Stimulated activated CD8-positive, alpha-beta memory T cell treated with anti-CD3 and anti-CD28 coated beads, Interleukin-12 subunit alpha, Interleukin-12 subunit beta, amount 100 ng/mL, for 4 hours (primary cell): ENCODE measurements at places on chromosomes 16 and 17.

DNA sequence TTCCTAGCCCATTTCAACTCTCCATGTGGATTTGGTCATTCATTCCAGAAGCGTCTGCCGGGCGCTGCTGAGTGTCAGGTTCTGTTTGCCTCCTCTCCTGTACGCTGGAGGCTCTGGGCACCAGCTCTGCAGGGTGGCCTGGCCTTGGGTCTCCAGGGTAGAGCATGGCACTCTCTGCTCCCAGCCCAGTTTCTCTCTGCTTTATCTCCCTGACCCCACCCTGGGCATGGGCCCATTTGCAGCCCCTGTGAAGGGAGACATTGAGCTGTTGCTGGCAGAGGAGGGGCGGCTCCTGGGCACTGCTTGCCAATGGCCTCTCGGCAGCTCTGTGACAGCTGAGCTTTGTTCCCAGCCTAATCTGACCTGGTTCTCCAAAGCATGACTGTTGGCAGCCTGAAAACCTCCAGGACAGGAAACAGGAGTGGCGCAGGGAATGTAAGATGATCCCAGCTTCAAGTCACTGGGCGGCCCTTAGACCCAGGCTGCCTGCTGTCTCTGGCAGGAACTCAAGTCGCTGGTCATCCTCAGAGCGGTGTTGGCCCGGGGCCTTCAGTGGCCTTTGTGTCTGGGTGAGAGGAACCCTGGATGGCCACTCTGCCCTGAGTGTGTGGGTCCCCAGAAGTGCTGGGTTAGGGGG lies 146.8 kb downstream of the SEC14L1 start:
- no peak for DNase-seq

- DNase-seq = no peak
Measured at GRCh38 chr17:51818777-51819176, 339.7 kb downstream of the CA10 start.

DNA sequence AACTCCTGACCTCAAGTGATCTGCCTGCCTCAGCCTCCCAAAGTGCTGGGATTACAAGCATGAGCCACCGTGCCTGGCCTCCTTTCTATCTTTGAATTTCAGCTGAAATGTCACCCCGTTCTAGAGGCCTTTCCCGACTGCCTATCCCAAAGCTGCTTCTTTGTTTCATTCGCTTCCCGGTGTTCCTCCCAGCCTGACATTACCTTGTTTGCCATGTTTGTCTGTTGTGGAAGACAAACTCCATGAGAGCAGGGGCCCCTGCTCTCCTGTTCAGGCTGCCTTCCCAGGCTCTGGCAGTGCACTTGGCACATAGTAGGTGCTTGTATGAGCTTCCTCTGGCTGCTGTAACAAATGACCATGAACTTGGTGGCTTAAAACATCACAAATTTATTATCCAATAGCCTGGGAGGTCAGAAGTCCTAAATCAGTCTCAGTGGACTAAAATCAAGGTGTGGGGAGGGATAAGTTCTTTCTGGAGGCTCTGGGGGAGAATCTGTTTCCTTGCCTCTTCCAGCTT lies 2.6 kb upstream of the CCL22 start:
- no peak for DNase-seq

DNA sequence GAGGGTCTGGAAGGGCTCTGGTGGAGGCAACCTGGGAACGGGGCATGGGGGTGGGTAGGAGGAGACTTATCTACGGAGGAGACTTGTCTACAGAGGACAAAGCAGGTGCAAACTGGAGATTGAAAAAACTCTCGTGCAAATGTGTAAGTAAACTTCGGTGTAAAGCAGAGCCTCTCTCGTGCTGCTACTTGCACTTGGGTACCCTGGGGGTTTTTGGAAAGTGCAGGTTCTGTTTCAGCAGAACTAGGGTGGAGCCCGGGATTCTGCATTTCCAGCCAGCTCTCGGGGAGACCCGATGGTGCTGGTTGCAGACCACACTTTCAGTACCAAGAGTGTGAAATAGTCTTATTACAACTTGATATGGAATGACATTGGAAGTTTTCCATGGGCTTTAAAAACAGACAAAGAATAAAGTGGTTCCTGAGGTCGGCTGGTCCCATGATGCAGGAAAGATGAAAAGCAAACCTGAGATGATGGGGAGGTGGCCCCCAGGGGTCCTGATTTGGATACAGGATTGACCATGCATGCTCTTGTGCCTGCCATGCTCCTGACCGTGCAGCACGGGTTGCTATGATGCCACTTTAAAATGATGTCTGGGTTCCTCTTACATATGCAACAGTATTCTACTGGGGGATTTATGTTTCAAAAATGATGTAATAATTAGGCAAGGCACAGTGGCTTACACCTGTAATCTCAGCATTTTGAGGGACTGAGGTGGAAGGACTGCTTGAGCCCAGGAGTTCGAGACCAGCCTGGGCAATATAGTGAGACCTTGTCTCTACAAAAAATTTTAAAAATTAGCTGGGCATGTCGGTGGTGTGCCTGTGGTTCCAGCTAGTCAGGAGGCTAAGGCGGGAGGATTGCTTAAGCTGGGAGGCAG lies 69.3 kb downstream of the IRF8 start:
- no peak for DNase-seq

GRCh38 chr17:61378658-61379456 lies 20.8 kb upstream of the TBX2 start:
- DNase-seq = no peak

DNA sequence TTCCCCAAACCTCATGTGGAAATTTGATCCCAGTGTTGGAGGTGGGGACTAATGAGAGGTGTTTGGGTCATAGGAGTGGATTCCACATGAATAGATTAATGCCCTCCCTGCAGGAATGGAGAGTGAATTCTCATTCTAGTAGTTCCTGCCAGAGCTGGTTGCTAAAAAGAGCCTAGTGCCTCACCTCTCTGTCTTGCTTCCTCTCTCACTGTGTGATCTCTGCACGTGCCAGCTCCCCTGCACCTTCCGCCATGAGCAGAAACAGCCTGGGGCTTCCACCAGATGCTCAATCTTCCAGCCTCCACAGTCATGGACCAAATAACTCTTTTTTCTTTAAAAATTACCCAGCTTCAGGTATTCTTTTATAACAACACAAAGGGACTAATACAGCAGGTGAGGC lies 72.9 kb upstream of the CLEC3A start:
- no peak for DNase-seq

DNA sequence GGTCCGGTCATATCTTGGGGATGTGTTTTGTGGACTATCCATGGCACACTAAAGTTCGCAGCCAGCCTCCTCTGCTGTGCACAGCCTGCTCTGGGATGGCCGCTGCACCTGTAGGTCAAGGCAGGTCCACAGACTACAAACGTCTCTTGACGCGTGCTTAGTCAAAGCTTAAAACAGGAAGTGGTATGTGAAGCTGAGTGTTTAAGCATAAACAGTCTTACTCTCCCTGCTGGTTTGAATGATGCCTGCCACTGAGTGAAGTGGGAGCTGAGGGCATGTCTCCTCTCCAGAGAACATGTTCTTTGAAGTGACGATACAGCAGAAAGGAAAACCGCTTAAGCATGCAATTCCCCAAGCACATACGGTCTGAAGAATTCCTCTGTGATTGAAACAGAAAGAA lies 365.6 kb downstream of the SLC39A11 start:
- DNase-seq = no peak

DNA sequence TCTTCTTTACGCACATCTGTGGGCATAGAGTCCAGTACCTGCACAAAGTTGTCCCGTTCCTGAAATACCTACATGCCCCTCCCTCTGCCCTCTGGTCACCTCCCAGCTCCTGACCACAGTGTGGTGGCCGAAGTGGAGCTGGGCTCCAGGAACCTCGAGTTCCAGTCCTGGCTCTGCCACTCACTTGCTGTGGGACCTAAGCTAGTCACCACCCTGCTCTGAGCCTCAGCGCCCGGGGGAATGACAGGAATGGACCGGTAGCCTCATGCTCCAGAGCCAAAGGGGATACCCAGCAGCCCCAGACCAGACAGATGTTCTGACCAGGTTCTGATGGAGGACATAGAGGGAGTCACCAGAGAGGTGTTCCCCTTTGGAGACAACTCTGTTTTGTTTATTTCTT lies 26.7 kb upstream of the ITGA3 start:
- no peak for DNase-seq
